ENCODE measurements at places on chromosomes 6 and 20.

DNA sequence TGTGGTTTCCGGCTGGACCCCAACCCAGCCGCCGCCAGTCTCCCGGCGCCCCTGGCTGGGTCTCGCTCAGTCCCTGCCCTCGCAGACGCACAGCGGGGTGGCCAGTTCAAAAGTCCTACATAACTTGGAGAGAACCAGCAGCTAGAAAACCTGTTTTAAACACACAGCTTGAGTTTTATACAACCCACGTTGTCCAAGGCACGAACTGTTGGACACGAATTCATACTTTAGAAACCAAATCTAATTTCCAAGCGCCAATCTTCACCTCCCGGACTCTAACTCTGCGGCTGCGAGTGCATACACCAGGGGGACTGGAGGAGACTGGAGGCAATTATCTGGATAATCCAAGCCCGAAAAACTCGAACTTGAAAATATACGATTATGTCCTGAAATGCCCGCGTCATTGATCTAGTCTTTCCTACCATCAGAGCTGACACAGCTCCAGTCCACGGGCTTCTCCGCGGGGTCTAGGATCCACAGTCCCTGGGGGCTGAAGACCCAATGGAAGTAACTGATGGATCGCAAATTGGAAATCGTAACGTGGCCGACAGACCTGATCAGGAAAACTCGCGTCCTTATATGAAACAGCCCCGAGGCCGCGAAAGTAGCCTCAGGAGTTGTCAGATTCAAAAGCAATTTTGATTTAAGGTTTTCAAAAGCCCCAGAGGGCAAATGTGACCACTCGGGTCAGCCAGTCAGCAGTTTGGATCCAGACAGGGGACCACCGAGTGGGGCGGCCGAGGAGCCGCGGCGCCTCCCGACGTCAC is 843 bp upstream of the HEY2 start:
- no peak for DNase-seq

- DNase-seq, result no peak
These were observed 359.6 kb downstream of the LAMA2 start for GRCh38 chr6:129242546-129242945.

DNA sequence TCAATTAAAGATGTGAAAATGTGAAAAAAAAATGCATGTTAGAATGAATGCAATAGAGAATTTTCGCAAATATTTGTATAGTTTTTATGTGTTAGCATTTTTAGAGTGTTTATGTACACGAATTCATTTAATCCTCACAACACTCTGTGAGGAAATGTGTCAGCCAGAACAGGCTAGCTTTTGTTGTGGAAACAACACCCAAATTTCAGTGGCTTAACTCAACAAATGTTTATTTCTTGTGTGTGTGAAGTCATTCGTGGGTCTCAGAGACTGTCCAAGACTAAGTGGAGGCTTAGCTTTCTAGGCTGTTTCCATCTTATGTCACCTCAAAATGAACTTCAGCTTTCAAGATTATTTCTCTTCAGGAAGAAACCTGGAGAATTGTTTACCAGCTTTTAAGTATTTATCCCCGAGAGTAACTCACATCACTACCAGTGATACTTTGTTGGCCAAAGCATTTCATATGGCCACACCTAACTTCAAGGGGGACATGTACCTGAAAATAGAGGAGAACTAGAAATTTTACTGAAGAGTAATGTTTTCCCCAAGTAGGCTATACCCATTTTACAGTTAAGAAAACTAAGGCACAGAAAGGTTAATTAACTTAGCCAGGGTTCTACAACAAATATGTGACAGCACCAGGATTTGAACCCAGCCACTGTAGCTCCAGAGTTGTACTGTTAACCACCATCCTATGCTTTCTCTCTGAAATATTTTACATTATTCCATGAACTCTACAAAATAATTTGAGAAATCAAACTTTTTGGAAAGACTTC is 306.1 kb downstream of the QKI start:
- no peak for DNase-seq

DNA sequence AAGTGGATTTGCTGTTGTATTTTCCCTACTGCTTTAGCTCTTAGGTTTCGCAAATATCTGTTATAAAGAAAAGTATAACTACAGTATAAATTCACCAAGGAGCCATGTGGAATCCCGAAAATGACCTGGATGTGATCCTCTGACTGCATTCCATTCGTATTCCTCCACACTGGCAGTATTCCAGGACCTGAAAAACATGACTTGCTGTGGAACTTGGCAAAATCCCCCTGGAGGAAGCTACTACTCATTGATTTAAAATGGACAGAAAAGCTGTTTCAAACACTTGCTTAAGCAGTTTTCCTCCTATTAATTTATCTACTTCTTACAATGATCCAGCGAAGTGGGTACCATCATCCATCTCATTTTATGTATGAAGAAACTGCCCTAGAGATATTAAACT is 13.3 kb upstream of the ENPP5 start:
- peak; percentile 51 for DNase-seq

- peak; percentile 14 for DNase-seq
These were observed 136.6 kb downstream of the COL9A1 start for GRCh38 chr6:70166088-70166958.

DNA sequence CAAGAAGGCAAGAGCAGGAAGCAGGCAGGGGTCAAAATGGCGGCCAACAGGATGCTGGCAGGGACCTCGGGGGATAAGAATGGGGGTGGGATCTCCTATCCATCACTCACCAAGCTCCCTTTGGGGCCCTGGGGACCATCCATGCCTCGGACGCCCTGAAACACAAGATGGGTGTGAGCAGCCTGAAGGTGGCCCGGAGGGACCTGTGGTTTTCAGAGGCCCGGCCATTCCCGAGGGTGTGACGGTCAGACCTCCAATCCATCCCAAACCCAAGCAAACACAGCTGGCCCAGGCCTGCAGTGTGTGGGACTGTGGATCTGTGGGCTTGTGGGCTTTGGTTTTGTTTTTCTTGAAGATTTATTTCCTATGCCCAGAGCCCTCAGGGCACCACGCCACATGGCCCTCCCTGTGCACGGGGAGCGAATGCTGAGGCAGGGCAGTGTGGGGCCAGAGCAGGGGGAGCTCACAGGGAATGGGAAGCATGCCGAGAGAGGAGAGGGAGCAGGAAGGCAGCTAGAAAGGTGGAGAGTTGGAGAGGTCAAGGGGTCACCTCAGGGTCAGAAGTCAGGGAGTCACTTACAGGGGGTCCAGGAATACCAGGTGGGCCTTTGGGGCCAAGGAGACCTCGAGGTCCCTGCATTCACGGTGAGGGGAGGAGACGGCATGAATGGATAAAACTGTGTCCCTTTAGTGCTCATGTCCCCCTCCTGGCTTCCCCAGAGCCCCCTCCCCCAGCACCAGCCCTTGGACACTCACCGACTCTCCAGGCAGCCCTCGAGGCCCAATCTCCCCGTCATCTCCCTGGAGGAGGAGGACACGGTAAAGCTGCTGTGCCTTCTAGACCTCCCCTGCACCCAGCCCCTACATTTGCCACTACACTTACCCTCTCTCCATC is 14.5 kb downstream of the COL11A2 start:
- no peak for DNase-seq

DNA sequence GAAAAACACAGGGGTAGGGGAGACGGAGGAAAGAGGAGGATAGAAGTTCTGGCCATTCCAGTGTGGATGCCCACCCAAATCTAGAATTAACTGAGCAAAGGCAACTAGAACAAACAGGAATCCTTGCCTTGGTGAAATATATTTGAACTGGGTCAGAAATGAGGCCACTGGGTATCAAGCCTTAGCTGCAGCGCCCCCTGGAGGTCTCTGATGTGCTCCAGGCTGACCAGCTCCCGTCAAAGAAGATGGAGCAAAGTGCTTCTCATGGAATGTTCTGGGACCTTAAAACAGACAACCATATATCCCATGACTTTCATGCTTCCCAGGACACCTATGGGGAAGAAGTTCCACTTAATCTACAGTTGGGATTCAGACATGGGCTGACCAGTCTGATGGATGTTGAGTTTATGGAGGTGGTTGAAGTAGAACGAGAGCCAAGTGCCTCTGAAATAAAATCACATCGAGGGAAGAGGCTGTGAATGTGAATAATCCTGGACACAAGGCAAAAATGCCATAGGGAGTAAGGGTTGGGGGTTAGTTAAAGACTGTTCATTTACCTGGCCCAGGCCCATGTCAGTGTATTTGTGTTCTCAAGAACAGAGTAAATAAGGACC is 50.4 kb downstream of the HLA-DPB1 start:
- no peak for DNase-seq

GRCh38 chr6:2920671-2921112 is 17.6 kb upstream of the SERPINB9 start:
- DNase-seq, result no peak

GRCh38 chr6:134802426-134803058 is 147.4 kb downstream of the ALDH8A1 start:
- no peak for DNase-seq

DNA sequence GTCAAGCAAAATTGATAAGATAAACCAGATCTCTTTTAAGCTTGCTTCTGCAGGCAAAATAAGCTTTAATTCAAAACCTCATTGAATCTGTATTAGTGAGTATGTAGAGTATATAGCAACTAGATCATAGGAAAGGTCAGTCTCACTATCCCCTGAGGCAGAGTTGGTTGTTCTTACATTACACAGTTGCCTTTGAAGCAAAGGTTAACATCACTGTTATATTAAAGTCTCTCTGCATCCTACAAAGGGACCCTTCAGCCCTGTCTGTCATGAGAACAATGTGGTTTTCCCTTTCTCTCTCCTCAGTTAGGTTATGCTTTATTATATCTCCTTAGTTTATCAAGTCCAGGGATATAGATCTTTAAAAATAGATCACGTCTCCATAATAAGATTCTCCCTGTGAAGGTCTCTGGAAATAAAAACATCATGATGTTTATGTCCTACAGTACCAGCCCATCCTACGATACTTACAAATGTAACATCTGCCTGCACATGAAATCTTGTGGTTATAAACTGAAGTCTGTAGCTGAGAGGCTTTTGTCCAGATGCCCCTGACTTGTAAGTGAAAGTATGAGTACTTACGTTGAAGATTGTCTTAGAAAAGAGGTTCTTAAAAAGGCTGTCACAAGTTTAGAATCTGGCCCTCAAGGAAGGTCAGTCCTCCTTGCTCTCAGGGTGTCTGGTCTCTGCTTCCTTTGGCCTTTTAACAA is 103.6 kb downstream of the VIP start:
- no peak for DNase-seq

DNA sequence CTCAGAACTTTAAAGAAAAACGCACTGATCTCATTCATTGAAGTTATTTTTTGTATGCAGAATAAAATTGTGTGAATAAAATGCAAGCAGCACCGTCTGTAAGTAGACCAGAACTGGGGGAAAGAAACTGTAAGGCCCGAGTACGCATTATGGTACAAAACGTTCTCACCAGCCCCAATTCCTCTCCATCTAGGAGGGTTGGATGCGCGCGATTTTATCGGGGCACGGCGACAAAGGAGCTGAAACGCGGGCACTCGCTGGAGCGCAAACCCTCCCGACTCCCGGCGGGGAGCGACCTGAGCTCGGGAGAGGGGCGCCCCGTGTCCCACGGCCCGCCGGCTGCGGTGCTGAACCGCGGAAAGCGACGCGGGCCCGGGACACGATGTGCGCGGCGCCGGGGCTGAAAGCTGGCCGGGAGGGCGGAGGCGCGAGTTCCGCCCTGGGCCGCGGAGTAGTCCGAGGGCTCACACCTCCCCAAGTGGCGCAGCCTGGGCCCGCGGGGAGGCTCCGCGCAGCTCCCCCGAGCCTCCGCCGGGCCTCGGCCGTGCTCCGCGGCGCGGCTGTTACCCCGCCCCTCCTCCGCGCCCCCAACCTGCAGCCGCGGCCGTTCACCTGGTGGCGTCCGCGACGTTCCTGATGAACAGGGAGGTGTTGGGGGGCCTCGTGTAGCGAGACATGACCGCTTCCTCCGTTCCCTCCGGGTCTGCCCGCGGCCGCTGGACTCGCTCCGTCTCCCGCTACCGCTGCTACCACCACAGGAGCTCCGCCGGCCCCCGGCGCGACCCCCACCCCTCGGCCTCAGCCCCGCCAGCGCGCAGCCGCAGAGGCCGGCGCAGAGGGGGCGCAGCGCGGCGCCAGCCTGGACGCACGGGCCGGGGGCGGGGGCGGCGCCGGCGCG is at the start of gene SRSF12:
TSS of gene SRSF12 (minus strand) at position 861 of the 898 bp plus-strand sequence. CDS start at position 677, 184 bp downstream.
- DNase-seq, result no peak

GRCh38 chr6:42113936-42114636 is 28.3 kb downstream of the C6orf132 start:
- DNase-seq, result no peak

GRCh38 chr20:39986173-39986904 is 702.7 kb downstream of the MAFB start:
- peak; percentile 52 for DNase-seq

GRCh38 chr6:24825130-24825630 is 26.5 kb upstream of the ARMH2 start:
- DNase-seq, result no peak

DNA sequence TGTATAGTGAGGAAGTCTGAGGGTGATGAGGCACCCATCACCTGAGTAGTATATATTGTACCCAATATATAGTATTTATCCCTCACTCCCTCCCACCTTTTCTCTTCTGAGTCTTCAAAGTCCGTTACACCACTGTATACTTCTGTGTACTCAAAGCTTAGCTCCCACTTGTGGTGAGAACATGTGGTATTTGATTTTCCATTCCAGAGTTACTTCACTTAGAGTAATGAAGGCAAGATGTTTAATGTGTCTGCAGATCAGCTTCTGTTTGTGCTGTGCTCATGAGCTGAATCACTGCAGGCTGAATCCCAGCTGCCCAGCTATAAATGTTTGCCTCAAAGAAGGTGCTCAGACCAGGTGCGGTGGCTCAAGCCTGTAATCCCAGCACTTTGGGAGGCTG is 139.3 kb upstream of the FOXA2 start:
- peak; percentile 3 for DNase-seq

- DNase-seq, result no peak
These were observed 213.1 kb downstream of the DOK5 start for GRCh38 chr20:54688476-54688875.

- DNase-seq, result no peak
These were observed 325.6 kb upstream of the RUNX2 start for GRCh38 chr6:45002390-45003105.

DNA sequence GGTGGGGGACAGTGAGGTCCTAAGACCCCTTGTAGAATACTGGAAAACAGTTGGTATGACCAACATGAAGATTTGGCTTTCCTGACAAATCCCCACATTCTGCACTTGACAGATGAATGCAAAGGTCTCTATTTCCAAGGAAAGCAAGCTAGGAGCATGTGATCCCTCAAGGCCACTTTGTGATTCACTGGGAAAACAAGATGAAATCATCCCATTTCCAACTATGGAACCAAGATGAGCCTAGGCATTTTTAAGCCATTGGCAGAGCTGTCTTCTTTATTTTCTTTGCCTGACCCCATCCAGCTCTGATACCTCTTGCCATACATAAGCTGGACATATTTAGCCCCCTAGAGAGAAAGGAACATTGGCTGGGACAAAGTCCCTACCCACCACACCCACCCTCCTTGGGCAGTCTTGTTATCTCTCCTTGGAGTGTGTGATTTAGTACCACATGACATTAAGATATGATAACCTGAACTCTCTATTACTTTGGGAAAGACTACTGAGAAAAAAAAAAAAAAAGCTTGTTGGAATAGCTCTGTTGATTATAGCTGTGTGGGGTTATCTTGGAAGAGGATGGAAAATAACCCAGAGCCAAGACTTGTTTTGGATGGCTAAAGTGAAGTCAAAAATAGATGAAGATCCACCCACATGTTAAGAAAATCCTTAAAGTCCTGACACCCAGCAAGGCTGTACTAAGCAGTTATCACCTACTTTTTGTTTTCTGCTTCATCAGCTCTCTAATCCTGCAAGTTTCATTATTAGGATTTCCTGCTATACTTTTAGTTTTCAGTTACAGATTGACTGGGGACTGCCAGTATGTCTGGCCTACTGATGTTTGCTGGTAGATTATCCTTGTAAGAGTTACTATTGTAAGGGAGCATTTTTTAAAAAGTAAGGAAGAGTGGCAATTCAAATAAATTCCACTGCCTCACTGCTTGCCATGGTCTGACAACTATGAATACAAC is 90.1 kb upstream of the PREP start:
- no peak for DNase-seq

Measured in fibroblast of the conjunctiva (primary cell).